ENCODE measurements at places on chromosomes 6 and 20.

DNA sequence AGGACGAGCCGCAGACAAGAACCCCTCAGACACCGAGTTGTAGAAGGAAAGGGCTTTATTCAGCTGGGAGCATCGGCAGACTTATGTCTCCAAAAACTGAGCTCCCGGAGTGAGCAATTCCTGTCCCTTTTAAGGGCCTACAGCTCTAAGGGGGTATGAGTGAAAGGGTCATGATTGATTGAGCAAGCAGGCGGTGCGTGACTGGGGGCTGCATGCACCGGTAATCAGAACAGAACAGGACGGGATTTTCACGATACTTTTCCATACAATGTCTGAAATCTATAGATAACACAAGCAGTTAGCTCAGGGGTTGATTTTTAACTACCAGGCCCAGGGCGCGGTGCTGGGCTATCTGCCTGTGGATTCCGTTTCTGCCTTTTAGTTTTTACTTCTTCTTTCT lies 226.4 kb upstream of the PLCB4 start:
- DNase-seq = no peak

DNA sequence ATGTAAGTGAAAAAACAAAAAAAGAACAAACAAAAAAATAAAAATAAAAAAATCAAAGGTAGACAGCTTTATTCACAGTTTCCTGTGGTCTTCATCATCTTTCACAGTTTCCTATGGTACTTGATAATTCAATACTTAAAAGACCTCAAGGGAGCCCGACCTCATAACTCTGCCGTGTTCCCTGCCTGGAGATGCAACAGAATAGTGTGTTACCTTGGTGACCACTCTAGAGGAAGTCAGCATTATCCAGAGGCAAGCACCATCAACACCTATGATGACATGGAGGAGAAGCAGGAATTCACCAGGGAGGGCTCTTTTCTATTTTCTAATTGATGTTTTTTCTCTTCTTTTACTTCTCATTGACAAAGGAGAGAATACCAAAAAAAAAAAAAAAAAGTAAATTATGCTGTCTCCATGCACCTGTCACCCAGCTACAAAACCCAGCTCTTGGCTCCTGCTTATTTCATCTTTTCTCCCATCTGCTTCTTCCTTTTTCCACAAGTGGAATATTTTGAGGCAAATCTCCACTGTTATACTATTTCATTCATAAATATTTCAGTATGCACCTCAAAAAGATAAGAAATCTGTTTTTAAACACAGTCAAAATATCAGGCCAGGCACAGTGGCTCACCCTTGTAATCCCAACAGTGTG lies 95.8 kb upstream of the STXBP5 start:
- DNase-seq = no peak

DNA sequence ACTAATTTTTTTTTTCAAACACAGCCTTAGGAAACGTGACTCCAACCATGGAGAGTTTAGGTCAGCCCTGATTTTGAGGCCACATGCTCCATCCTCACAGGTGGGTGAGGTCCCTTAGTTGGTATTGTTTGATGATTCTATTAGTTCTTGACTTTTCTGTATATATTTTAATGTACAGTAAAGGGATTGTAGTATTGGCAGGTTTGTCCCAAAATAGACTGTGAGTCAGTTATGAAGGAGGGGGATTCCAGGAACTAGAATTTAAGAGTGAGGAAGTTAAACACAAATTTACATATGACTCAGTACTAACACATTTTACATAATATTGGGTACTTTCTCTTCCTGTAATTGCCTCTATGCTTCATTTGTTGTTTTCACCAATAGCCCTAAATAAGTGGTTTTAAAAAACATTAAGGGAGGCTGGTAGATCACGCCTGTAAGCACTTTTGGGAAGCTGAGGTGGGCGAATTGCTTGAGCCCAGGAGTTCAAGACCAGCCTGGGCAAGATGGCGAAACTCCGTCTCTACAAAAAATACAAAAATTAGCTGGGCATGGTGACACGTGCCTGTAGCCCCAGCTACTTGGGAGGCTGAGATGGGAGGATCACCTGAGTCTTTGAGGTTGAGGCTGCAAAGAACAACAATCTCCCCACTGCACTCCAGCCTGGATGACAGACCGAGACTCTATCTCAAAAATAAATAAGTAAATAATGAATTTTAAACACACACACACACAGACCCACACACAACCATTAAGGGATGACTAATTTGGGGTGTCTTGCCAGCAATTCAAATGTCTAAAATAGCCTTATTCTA lies 81.8 kb downstream of the SGK1 start:
- DNase-seq = no peak

DNA sequence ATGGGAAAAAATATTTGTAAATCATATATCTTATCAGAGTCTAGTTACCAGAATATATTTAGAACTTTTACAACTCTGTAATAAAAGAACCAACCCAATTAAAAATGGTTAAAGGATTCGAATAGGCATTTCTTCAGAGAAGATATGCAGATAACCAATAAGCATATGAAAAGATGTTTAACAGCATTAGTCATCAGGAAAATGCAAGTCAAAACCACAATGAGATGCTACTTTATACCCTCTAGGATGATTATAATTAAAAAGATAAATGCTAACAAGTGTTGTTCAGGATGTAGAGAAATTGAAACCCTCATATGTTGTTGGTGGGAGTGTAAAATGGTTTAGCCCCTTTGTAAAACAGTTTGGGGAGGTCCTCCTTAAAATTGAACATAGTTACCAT lies 94.1 kb downstream of the LRRC1 start:
- no peak for DNase-seq

- no peak for DNase-seq
These were observed 51.3 kb upstream of the GLP1R start for GRCh38 chr6:38997128-38997761.

DNA sequence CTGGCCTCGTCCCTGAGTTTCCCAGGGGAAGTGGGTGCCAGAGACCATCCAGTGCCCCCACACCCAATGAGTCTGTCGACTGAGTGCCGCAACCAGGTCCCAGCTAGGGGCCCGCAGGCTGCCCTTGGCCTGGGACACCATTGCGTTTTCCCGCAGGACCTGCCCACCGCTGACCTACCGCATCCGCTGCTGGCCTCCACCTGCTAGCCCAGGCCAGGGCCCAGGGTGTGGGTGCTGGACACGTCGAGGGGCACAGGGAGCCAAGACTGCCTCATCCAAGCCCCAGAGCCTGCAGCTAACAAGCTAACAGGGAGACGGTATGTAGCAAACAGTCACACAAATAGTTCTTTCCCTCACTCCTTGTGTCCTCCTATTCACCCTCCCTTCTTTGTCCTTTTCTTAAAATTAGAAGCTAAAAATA lies 97.7 kb downstream of the TMEM242 start:
- no peak for DNase-seq

- no peak for DNase-seq
These were observed 84.4 kb upstream of the HDAC2 start for GRCh38 chr6:114055349-114055748.

GRCh38 chr6:151131324-151132007 lies 108.3 kb upstream of the AKAP12 start:
- DNase-seq = no peak

DNA sequence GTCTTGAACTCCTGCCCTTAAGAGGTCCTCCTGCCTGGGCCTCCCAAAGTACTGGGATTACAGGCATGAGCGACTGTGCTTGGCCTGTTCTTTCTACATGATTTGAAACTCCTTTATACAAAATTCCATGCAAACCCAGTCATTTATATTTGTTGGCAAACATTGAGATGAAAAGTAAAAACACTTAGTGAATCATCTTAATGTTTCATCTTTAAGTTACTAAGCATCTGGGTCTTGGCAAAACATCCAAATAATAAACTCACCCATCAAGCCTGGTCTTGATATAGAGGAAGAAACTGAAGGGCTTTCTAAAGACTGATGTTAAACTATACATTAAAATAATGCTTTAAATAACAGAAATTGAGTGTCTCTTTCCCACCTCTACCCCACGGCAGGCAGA lies 95.1 kb downstream of the FUT9 start:
- DNase-seq = no peak

GRCh38 chr20:55354720-55355119 lies 650.6 kb downstream of the CBLN4 start:
- DNase-seq = no peak

DNA sequence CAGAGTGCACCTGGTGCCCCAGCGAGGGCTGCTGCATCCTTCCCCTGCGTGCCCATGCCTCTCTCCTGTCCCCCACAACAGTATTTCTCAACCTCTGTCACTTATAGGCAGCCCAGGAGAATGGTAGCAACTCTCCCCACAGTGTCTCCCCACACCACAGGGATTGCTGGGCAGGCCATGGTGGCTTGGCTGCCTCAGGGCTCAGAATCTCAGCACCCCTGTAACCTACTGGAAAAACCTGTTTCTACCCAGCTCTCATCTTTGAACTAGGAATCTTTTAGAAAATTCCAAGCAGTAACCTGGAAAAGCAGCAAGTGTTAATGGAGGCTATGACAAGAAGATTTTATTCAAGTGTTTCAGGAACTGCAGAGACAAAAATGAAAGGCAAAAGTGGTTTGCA lies 38.0 kb downstream of the CD164 start:
- no peak for DNase-seq

GRCh38 chr6:69673298-69673697 lies 123.5 kb downstream of the LMBRD1 start:
- no peak for DNase-seq

GRCh38 chr6:37585523-37585905 lies 85.8 kb upstream of the CCDC167 start:
- no peak for DNase-seq

DNA sequence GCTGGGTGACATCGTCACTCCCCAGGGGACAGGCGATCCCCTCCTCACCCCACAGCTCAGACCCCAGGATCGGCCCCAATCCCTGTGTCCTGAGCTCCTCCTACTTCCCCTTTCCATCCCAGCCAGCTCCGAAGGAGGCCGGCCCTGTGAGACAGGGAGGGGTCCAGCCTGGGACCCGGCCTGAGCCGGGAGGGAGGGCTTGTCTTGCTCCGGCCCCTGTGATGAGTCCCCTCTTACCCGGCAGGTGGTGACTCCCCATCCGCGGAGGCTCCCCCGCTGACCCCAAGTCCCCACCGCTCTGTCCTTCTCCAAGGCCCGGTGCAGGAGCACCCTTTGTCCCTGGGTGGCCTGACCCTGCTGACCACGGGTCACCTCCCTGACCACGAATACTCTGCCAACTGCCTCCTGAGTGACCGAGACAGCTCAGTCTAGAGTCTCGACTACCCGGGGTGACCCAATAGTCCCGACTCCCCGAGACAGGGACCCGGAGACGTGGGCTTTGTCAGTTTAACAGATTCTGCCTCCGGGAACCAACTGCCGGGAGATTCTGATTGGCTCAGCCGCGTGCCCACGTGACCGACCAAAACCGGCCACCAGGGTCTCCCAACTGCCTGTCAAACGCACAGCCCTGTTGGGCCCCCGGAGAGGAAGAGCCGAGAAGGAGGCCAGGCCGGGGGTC lies 187.4 kb upstream of the PROKR2 start:
- DNase-seq = no peak

DNA sequence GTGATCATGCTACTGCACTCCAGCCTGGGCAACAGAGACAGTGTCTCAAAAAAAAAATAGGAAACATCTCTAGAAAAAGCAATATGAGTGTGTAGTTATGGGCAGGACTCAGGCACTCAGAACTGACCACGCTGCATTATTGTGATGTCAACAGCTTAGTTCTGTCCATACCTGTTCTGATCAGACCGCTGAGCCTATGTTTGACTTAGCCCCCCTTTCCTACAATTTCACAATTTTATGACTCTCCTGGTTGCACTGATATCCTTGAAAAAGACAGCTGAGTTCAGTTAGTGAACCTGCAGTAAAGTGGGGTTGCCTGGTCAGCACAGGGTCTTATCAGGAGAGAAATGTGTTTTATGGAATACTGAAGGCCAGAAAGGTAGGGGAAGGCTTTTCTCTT lies 37.8 kb upstream of the PRDM1 start:
- DNase-seq = no peak

- DNase-seq = no peak
These were observed 74.0 kb downstream of the HAO1 start for GRCh38 chr20:7866285-7866684.

DNA sequence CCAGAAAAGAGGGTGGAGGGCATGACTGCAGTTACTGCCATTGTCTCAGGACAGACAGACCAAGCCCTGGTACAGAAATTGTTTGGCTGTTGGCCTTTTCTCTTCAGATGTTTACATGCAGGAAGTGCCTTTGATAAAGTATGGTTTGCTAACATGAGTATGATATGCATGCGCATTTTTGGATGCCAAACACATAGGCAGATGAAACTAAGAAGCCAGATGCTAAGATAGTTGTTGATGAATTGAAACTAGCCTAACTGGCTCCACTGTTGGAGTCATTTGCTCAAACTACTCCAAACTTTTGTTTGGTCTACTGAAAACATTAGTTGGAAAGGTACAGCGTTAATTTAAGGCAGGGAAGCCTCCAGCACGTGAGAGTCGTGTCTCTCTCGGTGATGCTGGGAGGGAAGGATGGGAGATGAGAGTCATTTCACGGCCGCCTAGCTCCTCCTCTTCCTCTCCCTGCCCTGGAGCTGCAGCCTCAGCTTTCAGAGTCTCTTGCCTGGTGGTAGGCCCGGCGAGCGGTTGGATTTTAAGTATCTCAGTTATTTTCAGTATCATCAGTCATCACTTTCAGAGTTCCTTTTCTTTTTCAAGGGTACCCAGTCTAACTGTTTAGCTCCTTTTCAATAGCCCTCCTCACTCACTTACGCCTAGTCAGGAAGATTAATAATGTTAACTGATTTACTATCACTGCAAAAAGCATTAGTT lies 29.7 kb downstream of the RREB1 start:
- peak; percentile 31 for DNase-seq

GRCh38 chr6:138287144-138287955 lies 69.1 kb upstream of the PBOV1 start:
- DNase-seq = no peak

DNA sequence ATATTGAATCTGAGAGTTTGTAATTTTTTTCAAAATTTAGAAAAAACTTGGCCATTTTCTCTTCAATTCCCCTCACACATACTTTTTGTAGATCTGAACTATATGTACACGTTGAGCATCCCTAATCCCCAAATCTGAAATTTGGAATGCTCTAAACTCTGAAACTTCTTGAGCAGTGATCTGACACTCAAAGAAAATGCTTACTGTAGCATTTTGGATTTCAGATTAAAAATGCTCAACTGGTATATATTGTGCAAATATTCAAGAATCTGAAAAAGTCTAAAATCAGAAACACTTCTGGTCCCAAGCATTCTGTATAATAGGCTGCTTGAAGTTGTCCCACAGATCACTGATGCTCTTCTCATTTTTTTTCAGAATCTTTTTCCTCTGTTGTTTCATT lies 78.8 kb upstream of the ZBTB24 start:
- no peak for DNase-seq

Data from stimulated activated CD4-positive, alpha-beta T cell treated with anti-CD3 and anti-CD28 coated beads, Interleukin-15, amount 100 ng/mL, for 1 hour (primary cell).